ENCODE measurements at places on chromosomes 5 and 9.

DNA sequence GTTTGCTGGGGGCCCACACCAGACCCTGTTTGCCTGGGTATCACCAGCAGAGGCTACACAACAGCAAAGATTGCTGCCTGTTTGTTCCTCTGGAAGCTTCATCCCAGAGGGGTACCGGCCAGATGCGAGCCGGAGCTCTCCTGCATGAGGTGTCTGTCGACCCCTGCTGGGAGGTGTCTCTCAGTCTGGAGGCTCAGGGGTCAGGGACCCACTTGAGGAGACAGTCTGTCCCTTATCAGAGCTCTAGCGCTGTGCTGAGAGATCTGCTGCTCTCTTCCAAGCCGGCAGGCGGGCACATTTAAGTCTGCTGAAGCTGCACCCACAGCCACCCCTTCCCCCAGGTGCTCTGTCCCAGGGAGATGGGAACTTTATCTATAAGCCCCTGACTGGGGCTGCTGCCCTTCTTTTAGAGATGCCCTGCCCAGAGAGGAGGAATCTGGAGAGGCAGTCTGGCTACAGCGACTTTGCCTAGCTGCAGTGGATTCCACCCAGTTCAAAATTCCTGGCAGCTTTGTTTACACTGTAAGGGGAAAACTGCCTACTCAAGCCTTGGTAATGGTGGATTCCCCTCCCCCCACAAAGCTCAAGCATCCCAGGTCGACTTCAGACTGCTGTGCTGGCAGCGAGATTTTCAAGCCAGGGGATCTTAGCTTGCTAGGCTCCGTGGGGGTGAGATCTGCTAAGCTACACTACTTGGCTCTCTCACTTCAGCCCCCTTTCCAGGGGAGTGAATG, 206.0 kb upstream of the TLX3 start:
- no peak for DNase-seq

- DNase-seq = no peak
Observed at GRCh38 chr9:23581931-23582330, 244.1 kb downstream of the ELAVL2 start.

DNA sequence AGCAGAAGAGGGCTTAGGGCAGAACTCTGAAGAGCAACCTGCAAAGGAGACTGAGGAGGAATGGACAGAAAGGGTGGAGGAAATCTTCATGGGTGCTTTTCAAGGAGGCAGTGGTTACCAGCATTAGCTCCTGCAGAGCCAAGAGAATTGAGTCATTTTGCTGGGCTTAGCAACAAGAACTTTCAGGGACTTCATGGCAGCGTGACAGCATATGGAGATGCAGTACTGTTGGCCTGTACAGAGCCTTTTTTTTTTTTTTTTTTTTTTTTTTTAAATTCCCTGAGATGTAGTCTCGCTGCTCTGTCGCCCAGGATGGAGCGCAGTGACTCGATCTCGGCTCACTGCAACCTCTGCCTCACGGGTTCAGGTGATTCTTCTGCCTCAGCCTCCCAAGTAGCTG, 296.0 kb upstream of the DMRT1 start:
- DNase-seq = no peak

DNA sequence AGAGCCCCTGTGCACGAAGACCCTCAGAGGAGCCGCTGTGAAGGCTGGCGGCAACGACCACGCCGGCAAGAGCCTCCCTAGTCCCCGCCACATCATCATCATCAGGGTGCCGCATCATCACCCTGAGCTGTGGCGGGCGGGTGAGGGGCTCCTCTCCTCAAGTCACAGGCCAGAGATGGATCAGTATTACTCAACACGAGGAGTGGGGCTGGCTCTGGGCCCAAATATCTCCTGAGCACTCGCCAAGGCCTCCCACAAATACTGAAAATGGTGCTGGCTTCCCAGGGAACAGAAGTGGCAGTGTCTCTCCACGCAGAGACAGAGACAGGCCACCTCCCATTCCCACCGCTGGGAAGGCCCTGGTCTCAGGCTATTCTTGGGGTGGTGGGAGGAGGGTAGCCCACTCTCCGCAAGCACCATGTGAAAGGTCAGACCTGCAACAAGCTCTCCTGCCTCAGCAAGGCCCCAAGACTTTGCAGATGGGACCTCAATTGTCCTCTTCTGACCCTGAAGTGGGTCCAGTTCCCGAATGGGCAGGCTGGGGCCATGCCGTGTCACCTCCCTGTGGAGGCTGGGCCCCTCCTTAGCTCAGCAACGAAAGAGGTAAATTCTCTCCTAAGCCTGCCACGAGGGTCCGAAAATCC, 39.3 kb upstream of the ZNF354A start:
- DNase-seq = no peak

DNA sequence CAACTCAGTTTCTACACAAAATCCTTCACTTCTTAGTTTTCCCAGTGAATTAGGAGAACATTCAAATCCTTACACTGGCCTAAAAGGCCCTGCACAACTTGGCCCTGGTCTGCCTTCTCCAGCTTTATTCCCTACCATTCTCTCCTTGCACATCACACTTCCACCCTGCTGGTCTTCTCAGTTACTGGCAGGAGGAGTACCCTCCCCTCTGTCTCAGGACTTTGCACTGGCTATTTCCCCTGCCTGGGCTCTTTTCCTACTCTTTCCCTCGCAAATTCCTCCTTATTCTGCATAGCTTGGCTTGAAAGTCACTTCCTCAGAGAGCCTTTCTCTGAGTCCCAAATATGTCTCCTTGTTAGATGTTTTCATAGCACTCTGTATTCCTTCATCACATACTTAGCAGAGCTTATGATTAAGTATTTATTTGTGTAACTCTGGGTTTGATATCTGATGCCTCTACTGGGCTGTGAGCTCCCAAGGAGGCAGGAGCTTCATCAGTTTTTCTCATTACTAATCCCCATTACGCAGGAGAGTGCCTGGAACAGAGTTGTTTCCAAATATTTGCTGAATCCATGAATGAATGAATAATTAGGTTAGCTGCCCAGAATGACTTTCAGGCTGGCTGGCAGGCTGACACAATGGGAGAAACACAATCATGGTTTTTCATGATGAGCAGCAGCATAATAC, 159.8 kb upstream of the KLF9 start:
- DNase-seq = no peak

DNA sequence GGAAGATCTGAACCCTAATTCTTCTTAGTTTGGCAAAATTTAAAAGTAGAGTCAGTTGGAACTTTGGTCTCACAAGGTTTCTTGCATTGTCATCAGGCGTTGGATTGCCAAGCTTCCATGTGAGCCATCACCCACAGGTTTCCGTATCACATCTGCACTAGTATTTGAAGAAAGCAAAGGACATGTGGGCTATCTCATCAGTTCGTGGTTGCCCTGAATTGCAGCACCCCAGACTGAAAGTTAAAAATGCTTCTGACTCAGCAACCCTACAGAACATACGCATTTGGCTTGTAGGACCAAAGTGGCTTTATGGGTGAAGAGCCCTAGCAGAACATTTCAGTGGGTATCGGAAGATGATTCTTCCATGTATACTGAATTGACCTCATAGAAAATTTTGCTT, 358.0 kb downstream of the ENC1 start:
- peak; percentile 26 for DNase-seq

DNA sequence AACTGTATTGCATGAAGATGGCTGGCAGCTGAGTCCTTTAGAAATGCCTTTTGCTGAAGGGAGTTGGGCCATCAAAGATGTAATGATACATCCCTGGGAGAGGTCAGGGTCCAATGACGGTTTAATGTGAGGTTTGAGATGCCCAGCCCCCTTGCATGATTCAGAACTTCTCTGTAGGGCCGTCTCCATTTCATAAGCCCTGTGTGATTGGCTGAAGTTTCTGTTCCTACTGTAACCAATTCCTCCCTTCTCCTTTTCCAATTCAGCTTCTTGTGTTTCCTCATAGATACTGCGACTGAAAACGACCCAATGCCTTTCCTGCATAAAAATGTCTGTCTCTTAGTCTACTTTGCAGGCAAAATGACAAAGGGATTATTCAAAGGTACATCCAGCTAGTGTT, 47.9 kb upstream of the ST8SIA4 start:
- DNase-seq = no peak

DNA sequence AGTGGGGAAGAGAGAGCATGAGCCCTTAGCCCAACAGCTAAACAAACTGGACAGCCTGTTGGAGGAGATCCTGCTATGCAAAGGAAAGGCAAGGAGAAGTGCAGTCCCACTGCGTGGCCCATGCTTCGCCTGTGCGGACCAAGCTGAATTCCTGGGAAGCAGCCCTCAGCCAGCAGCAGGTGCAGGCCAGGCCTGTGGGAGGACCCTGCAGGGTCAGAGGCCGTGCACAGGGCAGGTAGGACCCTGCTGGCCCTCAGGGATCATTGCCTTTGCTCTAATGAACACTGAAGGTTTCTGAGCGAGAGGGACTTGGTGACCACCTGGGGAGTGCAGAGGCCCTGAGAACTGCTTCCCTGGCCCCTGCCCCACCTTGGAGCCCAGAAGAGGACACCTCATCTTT, 6.0 kb upstream of the SLC6A19 start:
- DNase-seq = no peak

DNA sequence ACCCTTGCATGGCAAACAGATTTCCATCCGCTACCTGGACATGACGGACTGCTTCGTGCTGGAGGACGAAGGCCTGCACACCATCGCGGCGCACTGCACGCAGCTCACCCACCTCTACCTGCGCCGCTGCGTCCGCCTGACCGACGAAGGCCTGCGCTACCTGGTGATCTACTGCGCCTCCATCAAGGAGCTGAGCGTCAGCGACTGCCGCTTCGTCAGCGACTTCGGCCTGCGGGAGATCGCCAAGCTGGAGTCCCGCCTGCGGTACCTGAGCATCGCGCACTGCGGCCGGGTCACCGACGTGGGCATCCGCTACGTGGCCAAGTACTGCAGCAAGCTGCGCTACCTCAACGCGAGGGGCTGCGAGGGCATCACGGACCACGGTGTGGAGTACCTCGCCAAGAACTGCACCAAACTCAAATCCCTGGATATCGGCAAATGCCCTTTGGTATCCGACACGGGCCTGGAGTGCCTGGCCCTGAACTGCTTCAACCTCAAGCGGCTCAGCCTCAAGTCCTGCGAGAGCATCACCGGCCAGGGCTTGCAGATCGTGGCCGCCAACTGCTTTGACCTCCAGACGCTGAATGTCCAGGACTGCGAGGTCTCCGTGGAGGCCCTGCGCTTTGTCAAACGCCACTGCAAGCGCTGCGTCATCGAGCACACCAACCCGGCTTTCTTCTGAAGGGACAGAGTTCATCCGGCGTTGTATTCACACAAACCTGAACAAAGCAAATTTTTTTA, 242.9 kb downstream of the MARCHF11 start:
- no peak for DNase-seq

DNA sequence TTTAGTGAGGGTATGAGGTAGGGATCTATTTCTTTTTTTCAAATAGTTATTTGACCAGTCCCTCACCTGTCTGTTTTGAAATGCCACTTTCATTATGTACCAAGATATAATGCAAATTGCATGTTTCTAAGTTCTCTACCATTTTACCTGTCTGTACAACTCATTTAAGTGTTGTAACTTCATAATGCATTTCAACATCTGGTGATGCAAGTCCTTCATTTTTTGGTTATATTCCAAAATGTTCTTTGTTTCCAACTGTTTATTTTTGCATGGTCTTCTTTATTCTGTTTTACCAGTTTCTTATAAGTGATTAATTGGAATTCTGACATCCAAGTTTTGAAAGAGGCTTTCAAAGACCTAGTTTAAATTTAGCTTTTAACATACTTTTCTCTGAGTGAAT, 26.8 kb downstream of the TDRD7 start:
- DNase-seq = no peak

- DNase-seq = peak; percentile 31
Observed at GRCh38 chr9:124593651-124594058, 86.5 kb upstream of the NR5A1 start.

DNA sequence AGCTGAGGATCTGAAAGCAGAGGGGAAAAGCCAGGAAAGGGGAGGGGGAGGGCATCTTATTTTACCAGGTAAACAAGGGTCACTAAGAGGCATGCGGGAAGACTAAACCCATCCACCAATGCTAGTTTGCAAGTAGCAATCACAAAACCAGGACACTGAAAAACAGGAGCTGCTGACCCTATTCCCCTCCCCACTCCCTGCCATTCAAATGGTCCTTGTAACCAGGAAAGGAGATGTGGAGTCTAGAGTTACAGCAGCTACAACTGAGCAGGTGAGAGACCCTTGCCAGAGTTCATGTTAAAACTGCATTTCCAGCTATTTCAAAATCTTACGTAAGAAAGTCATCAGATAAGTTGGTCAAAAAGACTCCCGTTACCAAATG, 85.3 kb upstream of the SIMC1 start:
- no peak for DNase-seq

- no peak for DNase-seq
Observed at GRCh38 chr5:10466446-10467073, 24.9 kb downstream of the ROPN1L start.

GRCh38 chr9:113526841-113527240, 63.3 kb downstream of the RGS3 start:
- no peak for DNase-seq

GRCh38 chr5:132250547-132250946, 6.9 kb upstream of the PDLIM4 start:
- no peak for DNase-seq

DNA sequence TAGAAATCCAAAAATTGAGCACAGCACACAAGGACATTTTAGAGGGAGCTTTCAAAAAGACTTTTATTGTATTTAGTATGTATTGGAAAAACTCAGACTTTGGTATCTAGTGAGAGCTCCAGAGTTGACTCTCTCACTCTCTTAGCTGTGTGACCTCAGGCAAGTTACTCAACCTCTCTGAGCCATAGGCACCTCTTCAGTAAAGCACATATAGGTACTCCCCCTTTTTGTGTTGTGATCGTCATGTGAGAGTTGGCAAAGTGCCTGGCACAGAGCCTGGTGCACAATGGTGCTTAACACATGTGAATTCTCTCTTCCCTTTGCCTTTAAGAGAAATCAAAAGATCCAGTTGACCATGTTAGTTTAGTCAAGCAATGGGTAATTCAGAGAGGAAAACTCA, 186.2 kb downstream of the TMEM38B start:
- DNase-seq = no peak

DNA sequence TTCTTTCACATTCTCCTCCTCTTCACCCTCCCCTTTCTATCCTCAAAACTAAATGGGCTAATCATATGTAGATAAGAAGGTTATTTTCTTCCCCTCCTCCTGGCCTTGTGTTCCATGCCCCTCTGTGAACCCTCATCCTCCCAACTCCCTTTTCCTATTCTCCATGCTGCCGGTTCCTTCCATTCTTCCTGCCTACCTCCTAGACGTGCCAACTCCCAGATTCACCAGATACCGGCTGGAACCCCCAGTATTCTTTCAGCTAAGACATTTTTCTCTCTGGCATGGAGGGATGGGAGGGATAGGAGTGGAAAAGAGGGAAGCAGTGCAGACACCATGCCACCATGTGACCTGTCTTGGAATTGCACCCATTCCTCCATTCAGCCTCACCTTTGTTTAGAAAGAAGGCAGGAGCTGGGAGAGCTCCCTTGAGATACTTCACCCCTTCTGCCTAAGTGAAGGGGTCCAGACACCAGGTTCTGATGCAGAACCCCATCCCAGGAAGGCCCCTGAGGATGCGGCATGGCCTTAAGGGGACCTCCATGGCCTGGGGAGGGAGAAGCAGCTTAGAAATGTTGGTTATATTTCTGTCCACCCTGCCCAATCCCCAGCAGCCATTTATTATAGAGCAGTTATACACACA, 4.8 kb downstream of the DNAJB5 start:
- DNase-seq = peak; percentile 37

GRCh38 chr5:163770625-163771024, 265.2 kb downstream of the MAT2B start:
- no peak for DNase-seq

- no peak for DNase-seq
Observed at GRCh38 chr5:68534956-68535520, 319.5 kb downstream of the PIK3R1 start.
